ENCODE measurements at places on chromosomes 6 and 20.

DNA sequence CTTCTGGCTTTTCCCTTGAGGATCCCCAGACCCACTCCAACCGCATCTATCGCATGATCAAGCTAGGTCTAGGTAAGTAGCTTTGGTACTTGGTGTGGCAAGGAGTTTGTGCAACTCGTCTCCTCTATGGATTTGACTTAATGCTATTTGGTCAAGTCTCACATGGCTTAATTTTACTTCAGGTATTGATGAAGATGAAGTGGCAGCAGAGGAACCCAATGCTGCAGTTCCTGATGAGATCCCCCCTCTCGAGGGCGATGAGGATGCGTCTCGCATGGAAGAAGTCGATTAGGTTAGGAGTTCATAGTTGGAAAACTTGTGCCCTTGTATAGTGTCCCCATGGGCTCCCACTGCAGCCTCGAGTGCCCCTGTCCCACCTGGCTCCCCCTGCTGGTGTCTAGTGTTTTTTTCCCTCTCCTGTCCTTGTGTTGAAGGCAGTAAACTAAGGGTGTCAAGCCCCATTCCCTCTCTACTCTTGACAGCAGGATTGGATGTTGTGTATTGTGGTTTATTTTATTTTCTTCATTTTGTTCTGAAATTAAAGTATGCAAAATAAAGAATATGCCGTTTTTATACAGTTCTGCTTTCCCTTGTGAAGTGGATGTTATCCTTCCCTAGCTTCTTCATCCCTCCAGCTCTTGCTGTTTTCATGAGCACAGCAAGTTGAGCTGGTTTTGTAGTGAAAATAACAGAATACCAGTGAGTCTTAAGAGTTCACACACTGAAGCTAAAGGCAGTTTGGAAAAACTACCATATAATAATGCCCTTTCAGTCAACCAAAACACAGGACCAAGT is 3.8 kb downstream of the SLC35B2 start:
- DNase-seq, result no peak

DNA sequence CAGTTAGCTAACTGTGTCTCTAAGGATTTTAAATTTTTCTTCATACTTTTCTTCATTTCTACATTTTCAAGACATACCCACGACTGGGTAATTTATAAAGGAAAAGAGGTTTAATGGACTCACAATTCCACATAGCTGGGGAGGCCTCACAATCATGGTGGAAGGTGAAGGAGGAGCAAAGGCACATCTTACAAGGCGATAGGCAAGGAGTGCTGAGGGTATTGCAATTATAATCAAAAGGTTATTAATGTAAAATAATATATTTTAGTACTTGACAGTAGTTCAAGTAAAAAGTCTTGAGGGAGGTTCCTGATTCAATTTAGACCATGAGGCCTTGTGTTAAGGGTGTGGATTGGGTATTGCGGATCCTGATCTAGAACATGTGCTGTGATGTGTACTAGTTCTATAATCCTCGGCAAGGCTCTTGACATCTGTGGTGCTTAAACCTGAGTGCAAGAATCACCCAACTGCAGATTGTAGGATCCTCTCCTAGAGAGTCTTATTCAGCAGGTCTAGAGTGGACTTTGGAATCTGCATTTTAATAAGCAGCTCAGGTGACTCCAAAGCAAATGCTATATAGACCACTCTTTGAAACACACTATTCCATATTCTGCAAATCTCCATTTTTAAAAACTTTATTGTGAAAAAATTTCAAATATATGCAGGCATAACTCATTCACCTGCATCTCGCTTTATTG is 7.2 kb upstream of the ABCC10 start:
- no peak for DNase-seq

DNA sequence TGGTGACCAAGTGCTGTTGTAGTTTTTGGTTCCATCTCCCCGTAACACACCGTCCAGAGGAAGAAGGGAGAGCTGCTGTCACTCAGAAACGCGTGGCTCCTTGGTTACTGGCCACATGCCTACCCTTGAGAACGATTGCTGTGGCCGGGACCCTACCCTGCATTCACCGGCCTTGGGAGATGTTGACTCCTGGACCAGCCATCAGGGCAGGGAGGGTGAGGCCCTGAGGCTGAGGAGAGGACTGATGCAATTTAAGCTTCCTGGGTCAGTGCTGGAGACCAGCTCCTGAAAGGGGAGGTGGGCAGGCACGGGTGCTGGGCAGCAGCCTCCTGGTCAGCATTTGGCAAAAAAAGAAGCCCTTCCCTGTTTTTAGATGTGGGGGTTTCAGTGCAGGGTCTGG is 31.5 kb downstream of the ERMARD start:
- DNase-seq, result no peak

- no peak for DNase-seq
Measured at GRCh38 chr6:122400121-122400450, 634 bp downstream of the HSF2 start.

GRCh38 chr6:149899486-149899885 is 1.6 kb upstream of the RAET1E start:
- DNase-seq, result no peak

GRCh38 chr6:41608443-41609151 is 29.7 kb upstream of the MDFI start:
- no peak for DNase-seq

- DNase-seq, result no peak
Measured at GRCh38 chr6:142507065-142507464, 205.3 kb downstream of the ADGRG6 start.
